ENCODE measurements at places on chromosomes 7 and 10. TPM values are rescaled to one million over a fixed set of nuclear protein-coding genes. Genes with fewer than 3 reads are reported as not detected.

TMEM236 gene
- 0.06 TPM for total RNA-seq

IKZF1 gene
- not detected for total RNA-seq

MRLN gene
- total RNA-seq, result not detected

EVX1 gene
- 0.13 TPM for total RNA-seq

MACC1 gene
- total RNA-seq, result not detected

GBX1 gene
- 0.17 TPM for total RNA-seq

IL2RA gene
- total RNA-seq, result not detected

ZNF655 gene
- total RNA-seq, result 54.1 TPM

ZNF239 gene
- 2.2 TPM for total RNA-seq
